ENCODE measurements at places on chromosomes 6 and 20. TPM values are rescaled to one million over a fixed set of nuclear protein-coding genes. Genes with fewer than 3 reads are reported as not detected.

Gene SAMD5
- total RNA-seq = 4.7 TPM

DNA sequence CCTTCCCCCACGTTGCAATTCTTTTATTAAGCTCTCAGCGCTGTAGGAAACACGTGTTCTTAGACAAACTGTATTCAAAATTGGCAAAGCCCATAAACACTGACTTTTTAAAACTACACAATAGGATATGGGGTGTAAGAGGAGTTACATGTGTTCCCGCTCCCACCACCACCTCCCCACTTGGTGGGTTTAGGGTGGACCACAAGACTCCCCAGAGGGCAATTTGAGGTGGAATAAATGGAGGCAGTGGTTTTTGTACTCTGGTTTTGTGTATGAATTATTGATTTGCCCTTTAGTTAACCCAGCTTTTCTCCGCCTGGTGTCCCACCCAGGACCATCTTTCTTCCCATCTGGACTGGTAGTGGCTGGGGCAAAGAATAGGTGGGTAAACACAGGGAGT lies 3.7 kb downstream of the UQCC2 start:
- peaks cover 13% of the 10 kb centered on the region for H3K4me1 ChIP-seq
- no peak overlapping the region for H3K4me3 ChIP-seq
- H3K27ac ChIP-seq = no peak overlapping the region
- H3K36me3 ChIP-seq = no peaks in the 10 kb centered on the region
- no peak for DNase-seq

DNA sequence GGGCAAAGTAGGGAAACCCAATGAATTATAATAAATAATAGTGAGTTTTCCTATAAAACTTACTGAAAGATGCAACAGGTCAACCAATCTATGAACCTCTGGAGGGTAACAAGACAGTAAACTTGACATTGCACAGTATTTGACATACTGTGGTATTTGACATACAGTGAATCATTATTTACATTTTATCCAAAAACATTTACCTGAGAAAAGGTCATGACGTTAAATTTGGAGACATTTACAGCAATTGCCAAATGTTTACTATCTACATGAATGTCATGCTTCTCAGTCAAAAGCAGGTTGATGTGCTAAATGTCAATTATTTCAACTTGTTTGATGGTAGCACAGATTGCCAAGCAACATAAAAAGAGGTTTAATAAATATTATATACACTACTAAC lies 35.8 kb upstream of the NOX3 start:
- H3K4me3 ChIP-seq = no peak overlapping the region
- no peak for DNase-seq
- no peaks in the 10 kb centered on the region for H3K36me3 ChIP-seq

DNA sequence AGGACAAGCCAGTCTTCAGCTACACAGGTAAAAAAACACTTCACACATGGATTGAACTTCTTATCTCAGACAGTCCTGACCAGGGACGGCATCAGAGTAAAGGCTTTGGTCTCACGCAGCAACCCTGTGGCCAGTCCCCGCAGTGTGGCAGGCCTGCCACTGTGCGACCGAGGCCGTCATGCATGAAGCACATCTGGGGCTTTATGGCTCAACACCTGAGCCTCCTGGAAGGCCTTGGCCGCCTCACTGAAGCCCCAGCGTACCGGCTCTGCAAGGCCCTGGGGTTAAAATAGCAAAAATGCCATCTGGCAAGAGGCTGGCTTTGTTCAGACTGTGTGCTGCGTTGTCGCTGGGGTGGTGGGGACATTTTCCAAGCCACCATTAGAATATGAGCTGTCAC lies 32.8 kb downstream of the TBC1D7 start:
- no peak overlapping the region for H3K4me3 ChIP-seq
- H3K4me1 ChIP-seq = no peaks in the 10 kb centered on the region
- H3K27me3 ChIP-seq = no peaks in the 10 kb centered on the region
- no peak for DNase-seq
- peaks cover 14% of the 10 kb centered on the region for H3K36me3 ChIP-seq

- H3K27me3 ChIP-seq = no peaks in the 10 kb centered on the region
- no peak overlapping the region for H3K27ac ChIP-seq
- no peak for DNase-seq
- no peak overlapping the region for H3K4me3 ChIP-seq
Observed at GRCh38 chr20:5789827-5790226, 39.6 kb downstream of the SHLD1 start.
